Temporal lobe (tissue), 4 donors: ENCODE measurements at places on chromosomes 12 and 14. TPM values are rescaled to one million over a fixed set of nuclear protein-coding genes. Genes with fewer than 3 reads are reported as not detected.

MYF5 gene
- total RNA-seq: not detected

CCDC184 gene
- total RNA-seq: 26.3 TPM

KRT85 gene
- total RNA-seq: not detected

FOXG1 gene
- 54.8 TPM for total RNA-seq

TAS2R30 gene
- total RNA-seq: 10.1 TPM

TCTN1 gene
- total RNA-seq: 27.8 TPM

AVPR1A gene
- 12.8 TPM for total RNA-seq

HRK gene
- 0.25 TPM for total RNA-seq

NRXN3 gene
- total RNA-seq: 48.9 TPM

EML1 gene
- total RNA-seq: 110 TPM

ACSM4 gene
- not detected for total RNA-seq

TAS2R42 gene
- not detected for total RNA-seq

NPAS3 gene
- 24.1 TPM for total RNA-seq

SERPINA12 gene
- not detected for total RNA-seq

GPR132 gene
- total RNA-seq: 0.74 TPM

SERPINA1 gene
- 1.5 TPM for total RNA-seq

NGB gene
- total RNA-seq: 4.9 TPM

FBXO33 gene
- total RNA-seq: 14.8 TPM

GDF3 gene
- not detected for total RNA-seq

SLC6A15 gene
- total RNA-seq: 56.8 TPM

MBIP gene
- total RNA-seq: 21.9 TPM

TMEM132D gene
- 4.9 TPM for total RNA-seq

SLC5A8 gene
- total RNA-seq: 2.2 TPM

GPR162 gene
- total RNA-seq: 52.6 TPM

IFNG-AS1 gene
- total RNA-seq: not detected

CLEC1B gene
- not detected for total RNA-seq

RNASE3 gene
- total RNA-seq: not detected

PMCH gene
- total RNA-seq: not detected

KLHL33 gene
- 0.25 TPM for total RNA-seq

KRT86 gene
- under 0.01 TPM for total RNA-seq

OR6C75 gene
- not detected for total RNA-seq

SMIM41 gene
- not detected for total RNA-seq

FAM222A gene
- total RNA-seq: 3.2 TPM
